ENCODE measurements at places on chromosomes 2 and 18.

DNA sequence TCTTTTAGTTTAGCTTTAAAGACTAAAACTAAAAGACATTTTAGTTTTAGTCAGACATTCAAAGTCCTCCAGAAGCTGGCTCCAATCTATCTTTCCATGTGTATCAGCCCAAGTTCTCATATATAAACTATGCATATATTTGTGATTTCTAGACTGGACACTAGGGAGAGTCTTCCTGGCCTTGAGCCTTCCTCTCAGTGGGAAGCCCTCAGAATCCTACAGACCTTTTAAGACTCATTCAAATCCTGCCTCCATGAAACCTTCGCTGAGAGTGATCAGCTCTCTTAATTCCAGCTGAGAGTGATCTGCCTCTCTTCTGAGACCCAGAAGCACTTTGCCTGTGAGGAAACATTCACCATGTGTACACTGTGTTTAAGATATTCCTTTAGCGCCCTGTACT lies 452.7 kb downstream of the TGIF1 start:
- no peak for DNase-seq

GRCh38 chr2:11537951-11538350 lies 4.1 kb downstream of the GREB1 start:
- DNase-seq: no peak

DNA sequence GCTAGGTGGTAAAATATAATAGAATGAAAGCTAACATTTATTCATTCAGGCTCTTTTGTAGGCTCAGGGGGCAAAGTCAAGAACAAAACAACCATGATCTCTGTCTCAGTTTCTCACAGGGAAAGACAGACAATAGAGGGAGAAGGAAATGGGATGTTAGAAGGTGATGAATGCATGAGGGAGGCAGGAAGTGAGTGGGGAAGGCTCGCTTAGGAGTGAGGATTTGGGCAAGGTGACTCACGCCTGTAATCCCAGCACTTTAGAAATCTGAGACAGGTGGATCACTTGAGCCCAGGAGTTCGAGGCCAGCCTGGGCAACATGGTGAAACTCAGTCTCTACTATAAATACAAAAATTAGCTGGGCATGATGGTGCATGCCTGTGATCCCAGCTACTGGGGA lies 88.4 kb downstream of the CTIF start:
- DNase-seq: no peak

DNA sequence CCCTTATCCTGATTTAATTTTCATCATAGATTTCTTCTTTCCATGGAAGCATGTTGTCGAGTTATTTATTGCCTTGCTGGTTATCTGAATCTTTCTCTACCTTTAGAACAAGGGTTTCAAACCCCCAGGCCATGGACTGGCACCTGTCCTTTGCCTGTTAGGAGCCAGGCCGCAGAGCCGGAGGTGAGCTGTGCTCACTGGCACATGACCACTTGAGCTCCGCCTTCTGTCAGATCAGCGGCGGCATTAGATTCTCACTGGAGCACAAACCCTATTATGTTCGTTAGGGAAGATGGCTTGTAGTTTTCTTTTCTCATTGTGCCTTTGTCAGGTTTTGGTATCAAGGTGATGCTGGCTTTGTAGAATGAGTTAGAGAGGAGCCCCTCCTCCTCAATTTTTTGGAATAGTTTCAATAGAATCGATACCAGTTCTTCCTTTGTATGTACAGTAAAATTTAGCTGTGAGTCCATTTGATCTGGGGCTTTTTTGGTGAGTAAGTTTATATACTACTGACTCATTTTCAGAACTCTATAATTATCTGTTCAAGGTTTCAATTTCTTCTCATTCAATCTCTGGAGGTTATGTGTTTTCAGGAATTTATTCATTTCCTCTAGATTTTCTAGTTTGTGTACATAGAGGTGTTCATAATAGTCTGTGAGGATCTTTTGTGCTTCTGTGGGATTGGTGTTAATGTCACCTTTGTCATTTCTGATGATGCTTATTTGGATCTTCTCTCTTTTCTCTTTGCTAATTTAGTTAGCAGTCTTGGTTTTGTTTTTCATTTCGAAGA lies 668.0 kb upstream of the FAM98A start:
- no peak for DNase-seq

DNA sequence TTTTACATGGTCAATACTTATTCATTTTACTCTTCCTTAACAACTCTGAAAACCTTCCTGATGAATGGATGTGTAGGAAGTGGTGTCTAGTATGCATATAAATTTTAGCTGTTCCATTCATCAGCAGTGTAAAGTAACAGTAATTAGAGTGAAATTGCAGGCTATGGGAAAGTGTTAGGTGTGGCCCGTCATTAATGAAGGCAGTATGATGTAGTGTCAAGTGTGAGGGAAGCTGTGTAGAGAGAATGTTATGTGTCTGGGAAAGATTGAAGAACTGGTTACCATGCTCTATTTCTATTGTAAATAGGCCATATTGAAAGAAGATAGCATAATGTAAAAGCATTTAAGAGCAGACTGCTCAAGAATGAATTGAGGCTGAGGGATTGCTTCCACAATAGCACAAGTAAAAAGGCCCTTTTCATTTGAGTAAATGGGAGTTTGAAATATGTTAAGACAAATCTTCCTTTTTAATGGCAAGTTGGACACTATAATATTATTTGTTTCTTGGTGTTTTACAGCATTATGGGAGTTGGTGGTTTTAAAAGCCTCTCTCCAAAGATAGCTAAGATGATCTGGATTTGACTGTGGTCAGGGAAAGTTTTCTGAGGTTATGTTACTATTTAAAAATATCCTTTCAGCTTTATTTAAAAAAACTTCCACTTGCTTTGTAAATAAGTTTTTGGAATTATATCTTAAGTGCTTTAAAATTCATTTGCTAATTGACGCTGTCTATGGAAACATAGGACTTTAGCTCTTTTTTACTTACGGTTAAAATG lies 401.0 kb upstream of the ZEB2 start:
- no peak for DNase-seq

All from stimulated activated CD8-positive, alpha-beta memory T cell treated with anti-CD3 and anti-CD28 coated beads, Interleukin-7, amount 100 ng/mL, for 1 hour (primary cell).